NCI-H1105 (cell line): ENCODE measurements at places on chromosomes 7 and 10.

DNA sequence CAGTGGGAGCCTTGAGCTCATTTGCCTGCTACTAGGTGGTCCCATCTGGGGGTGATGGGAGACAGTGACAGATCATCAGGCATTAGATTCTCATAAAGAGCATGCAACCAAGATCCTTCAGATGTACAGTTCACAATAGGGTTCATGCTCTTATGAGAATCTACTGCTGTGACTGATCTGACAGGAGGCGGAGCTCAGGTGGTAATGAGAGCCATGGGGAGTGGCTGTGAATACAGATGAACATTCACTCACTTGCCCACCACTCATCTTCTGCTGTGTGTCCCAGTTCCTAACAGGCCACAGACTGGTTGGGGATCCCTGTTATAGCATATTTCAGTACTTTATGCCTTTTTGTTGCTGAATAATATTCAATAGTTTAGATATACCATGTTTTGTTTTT, 6.6 kb upstream of the UBE2D1 start:
- DNase-seq = no peak

DNA sequence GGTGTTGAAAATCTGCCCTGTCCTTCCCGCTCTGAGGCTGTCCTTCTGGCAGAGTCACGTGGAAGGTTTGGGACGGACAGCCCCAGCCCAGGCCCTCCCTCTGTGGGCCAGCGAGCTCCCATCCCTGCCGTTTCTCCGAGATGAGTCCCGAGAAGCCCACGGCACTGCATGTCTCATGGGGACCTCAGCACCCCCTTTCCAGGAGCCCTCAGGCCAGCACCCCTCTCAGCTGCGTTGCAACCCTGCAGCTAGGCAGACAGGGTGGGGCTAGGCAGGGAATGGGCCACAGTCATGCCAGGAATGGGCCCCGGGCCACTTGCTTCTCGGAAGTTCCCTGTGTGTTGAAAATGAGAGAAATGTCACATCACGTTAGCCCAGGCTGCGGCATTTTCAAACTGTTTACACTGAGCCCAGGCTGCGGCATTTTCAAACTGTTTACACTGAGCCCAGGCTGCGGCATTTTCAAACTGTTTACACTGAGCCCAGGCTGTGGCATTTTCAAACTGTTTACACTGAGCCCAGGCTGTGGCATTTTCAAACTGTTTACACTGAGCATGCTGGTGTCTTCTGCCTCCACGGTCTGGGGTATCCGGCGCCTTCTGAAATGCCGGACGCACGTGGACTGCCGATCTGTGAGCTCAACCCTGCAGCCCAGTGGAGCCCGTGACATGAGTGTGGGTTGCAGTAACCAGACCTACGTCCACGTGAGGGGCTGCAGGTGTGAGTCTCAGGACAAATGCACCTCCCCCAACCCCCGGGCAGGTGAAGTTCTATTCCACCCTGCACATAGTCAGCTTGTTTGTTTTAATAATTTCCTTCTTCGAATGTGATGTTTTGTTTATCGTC, 42.6 kb downstream of the FAM20C start:
- DNase-seq = no peak

GRCh38 chr10:124346831-124347230, 71.9 kb downstream of the OAT start:
- no peak for DNase-seq

- DNase-seq = no peak
These were observed 46.2 kb upstream of the COMTD1 start for GRCh38 chr10:75281974-75282373.

- no peak for DNase-seq
These were observed 6.5 kb downstream of the DBNL start for GRCh38 chr7:44050915-44051560.

DNA sequence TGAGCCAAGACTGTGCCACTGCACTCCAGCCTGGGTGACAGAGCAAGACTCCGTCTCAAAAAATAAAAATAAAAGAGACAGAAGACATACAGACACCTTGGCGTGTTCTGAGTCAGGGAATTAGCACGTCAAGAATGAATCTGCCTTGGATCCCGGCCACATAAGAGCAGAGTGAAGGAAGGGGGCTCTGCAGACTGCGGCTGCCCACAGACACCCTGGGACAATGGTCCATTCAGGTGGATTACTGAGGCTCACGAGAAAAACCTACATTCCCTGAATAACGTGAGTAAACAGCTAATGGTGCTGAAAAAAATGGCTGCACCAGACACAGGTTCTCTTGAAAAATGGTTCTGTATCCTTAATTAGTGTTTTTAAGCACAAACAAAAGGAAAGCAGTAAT, 100.1 kb upstream of the FGFR2 start:
- no peak for DNase-seq

GRCh38 chr10:17208476-17208875, 7.0 kb upstream of the TRDMT1 start:
- DNase-seq = no peak

DNA sequence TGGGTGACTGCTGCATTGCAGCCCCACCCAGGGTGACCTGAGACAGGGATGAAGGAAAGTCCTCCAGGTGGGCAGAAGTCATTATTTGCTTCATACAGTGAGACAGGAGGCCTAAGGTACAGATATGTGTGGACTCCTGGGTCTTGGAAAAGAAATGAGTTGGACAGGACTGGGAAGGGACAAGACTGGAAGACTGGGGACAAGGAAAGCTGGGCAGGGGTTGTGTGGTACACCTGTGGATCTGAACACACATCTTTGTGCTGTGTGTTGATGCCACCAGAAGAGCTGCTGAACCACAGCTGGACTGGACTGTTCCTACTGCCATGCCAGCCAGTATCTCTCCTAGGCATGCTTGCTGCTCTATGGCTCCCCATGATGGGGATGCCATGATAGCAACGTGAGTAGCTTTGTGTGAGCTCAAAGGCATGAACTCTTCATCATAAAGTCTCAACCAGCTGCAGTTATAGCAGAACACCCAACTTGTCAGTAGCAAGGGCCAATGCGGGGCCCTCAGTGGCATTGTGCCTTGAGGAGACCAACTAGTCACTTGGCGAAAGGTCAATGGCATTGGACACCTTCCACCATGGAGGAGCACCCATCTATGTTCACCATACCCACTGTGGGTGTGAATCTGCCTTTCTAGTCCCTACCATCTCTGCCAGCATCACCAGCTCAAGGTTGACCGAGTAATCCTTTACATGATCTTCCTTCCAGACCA, 76.0 kb upstream of the GRB10 start:
- DNase-seq = no peak

DNA sequence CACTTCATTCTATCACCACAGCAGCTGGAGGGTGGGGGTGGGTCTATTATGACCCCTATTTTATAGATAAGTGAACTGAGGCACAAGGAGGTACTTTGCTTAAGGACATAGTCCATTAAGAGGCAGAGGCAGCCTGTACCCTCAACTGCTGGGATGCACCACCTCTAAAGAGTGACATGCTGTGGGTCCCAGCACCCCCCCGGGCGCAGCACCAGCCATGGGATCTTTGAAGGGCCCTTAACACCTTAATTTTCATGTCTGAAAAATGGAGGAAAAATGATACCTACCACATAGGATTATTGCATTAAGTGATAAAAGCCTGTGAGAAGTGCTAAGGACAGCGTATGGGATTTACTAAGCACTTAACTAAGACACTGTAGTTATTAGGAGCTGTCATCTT, 15.4 kb downstream of the ADCYAP1R1 start:
- no peak for DNase-seq

DNA sequence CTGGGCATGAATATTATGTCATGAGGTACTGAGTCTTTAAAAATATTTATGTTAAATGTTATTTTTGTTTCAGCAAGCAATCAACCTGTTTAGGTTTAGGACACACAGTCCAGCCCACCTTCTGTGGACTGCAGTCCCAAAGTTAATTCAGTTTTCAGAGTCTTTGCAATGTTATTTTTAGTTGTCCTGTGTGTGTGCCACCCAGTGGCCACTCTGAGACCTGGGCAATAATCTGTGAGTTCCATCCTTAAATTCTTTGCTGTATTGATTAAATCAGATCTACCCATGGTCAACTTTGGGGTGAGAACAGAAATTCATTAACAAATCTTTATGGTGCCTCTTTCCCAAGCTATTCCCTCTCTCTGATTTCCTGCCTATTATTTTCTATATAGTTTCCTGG, 415.1 kb downstream of the CCSER2 start:
- no peak for DNase-seq

DNA sequence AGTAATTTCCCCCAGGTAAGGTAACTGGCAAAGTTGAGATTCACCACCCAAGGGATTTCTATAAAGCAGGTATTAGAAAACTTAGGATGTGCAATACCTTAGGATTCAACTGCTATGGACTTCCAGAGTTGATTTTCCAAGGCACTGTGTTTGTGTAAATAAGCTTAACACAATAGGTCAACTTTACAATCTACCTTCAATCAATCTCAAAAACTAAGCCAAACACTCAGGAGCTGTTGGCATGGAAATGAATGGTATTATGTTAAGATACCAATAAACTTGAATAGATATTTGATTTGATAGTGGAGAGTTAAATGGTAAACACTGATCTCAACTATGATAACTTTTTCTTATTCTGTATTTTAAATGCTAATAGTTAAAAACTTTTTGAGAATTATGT, 762 bp upstream of the SEMA3E start:
- no peak for DNase-seq

DNA sequence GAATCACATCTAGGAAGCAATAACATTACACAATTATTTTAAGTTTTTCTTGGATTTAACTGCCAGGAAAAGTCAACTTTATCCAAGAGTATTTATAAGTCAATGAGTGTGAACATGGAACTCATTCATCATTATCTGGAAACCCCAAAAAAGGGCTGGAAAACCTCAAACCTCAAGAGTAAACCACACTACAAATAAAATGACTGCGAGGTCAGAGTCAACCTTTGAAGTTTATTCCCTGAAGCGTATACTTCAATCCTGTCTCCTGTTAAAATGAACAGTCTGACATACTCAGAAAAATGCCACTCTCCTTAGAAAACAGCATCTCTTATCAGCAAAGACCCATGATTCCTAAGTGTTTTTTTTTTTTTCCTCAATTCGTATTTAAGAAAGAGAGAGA, 86.5 kb downstream of the RELN start:
- DNase-seq = no peak

- peak; percentile 21 for DNase-seq
These were observed 24.0 kb downstream of the COL26A1 start for GRCh38 chr7:101386558-101387231.

DNA sequence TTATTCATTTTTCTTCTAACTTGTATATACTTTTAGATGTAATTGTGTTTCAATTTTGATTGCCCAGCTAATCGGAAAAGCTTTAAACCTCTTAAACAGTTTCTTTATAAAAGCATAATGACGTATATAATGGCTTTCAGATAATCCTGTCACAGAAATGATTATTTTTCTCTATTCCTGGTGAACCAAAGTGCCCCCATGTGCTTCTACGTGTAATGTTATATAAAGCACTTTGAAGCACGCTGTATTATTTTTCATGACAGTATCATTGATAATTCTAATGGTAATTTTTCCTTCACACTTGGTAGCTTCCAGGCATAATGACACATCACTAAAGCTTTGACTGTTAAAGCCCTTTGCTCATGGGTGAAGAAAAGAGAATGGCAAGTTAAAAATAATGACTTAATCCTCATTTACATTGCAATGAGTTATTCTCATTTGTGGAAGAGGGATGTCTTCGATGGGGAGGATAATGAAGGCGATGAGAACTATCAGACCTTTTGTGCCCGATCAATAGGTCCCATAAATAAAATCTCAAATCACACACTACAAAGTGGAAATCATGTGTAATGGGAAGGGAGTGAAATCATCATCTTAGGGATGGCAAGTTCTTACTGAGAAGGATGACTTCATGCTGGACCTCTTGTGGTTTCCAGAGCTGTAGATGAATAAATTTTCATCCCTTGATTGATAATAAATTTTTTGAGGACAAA, 460.1 kb downstream of the DPP6 start:
- DNase-seq = no peak

- DNase-seq = no peak
These were observed 172.3 kb upstream of the ADO start for GRCh38 chr10:62632071-62632809.

GRCh38 chr7:92837000-92837749, 802 bp upstream of the CDK6 start:
- DNase-seq = no peak

- DNase-seq = no peak
These were observed 227.0 kb downstream of the ANK3 start for GRCh38 chr10:60162631-60163030.

DNA sequence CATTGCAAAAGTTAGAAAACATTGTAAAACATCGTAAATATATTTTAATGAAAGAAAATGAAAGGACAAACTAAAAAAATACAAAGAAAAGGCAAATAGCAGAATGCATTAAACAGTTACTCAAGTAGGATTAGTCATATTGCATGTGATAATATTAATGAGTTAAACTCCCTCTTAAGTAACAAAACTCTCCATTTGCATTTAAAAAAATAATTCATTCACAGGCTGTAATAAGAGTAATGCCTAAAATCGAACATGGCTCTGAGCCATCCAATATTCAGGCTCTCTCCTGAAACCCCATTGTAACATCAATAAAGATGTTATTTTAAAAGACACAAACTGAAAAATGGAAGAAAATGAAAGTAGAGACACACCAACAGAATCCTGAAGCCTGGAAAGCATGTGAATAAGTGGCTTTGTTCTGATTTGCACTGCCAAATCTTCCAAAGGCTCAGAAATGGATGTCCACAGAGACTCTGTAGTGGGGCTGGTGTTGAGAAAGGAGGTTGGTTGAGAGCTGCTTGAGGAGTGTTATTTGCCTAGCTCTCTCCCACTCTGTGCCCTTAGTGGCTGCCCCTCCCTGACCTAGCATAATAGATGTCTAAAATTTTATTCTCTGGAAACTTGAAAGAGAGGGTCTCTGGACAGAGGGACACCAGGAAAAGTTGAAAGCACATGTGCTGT, 268.3 kb upstream of the MEOX2 start:
- no peak for DNase-seq

DNA sequence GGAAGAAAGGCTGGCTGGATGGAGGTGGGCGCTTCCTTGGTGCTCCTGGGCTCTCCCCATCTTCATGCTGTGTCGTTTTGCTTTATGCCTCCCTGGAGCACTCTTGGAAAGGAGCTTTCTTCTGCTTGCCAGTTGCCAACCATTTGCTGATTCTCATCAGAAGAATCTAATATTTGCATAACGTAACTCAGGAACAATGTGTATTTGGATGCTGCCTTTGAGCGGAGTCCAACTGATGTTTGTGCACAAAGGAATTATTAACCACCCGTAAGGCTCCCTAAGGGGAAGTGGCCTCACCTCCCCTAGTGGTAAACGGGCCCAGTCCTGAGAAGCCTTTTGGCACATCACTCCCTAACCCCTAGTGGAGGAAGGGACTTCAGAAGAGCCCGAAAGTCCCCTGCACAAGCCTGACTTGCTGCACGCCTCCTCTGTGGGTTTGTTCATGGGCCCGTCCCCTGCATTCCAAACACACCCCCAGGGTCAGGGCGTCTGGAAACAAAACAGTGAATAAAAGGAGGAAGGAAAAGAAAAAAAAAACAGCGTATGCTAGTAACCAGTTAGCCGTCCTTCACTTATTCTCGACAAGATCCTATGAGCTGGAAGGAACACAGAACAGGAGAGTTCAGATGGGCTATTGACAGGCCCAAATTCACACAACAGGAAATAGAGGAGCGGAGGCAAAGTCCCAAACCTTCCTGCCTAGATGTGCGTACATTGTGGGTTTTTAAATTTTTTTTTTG, 602.2 kb downstream of the LRMDA start:
- no peak for DNase-seq

- no peak for DNase-seq
These were observed 60.9 kb downstream of the C10orf90 start for GRCh38 chr10:126609566-126609965.

- DNase-seq = no peak
These were observed 193.1 kb downstream of the COBL start for GRCh38 chr7:51123322-51124019.
